Glutamatergic neuron (in vitro differentiated cells): ENCODE measurements at places on chromosomes 4 and X. TPM values are rescaled to one million over a fixed set of nuclear protein-coding genes. Genes with fewer than 3 reads are reported as not detected.

The SPIN2A gene
- 1.5 TPM for total RNA-seq

The JCHAIN gene
- total RNA-seq, result not detected

The TEX11 gene
- not detected for total RNA-seq

The CXCL10 gene
- total RNA-seq, result not detected

DNA sequence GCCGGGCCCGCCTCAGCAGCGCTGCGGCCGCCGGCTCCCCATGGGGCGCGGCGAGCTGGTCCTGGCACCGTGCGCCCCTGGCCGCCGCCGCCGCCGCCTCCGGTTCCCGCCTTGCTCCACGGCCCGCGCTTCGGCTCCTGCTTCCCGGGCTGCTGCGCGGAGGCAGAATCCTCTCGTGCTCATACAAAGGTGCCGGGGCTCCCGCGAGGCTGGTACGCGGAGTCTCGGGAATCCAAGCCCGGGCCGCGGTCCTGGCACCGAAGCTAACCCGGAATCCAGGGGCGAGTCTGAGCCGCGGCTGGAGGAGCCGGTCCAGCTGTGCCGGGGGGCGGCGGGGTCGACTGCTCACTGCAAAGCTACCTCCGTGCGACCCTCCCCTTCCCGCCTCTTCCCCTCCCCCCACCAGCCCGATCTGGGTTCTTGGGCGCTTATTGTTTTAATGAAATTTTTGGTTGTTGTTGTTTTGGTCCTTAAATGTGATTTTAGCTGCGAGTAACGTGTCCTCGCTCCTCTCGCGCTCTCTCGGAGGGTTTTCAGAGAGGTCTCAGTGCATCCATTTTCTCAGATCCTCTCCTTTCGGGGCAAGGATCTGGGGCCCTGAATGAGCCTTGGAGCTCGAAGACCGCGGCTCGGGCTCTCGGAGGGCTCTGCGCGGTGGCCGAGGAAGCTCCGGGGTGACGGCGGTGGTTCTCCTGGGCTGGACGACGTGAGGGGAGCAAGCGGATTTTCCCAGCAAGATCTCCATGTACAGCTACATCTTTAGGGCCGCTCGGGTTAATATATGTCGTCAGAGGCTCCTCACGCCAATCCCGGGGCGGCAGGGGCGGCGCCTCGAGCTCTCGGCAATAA, at the start of gene HAND2:
Gene HAND2 (minus strand): TSS at position 753 of the 849 bp plus-strand sequence. CDS start 940 bp downstream, outside the sequence.
- H3K27ac ChIP-seq, result no peak within 1 kb of the TSS
- peaks cover 49% of the 10 kb centered on the region for H3K27me3 ChIP-seq
- peak within 1 kb of the TSS; percentile 88 for H3K4me3 ChIP-seq
- DNase-seq, result peak; percentile 61
- H3K36me3 ChIP-seq, result no peaks in the 10 kb centered on the region

DNA sequence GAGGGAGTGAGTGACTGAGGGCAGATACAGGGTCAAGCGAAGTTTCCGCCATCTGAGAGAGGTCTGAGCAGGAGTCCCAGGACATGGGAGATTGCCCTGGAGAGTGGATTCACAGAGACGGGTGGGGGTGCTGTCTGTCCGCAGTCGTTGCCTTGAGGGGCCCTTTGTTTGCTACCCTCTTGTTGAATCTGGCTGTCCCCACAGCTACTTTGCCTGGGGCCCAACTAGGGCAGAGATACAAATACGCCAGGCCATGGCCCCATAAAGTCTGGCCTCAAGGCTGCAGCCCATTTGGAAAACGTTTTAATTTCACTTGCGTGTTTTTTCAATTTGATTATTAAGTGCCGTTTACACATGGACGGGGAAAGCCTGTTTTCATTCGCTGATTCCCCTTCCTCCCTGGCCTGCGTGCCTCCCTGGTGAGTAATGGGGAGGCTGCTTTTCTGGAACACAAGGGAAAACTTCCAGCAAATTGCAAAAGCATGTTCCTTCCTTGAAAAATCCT, 134.4 kb downstream of the SMIM20 start:
- H3K27ac ChIP-seq, result no peak overlapping the region
- no peaks in the 10 kb centered on the region for H3K36me3 ChIP-seq
- H3K4me3 ChIP-seq, result no peak overlapping the region
- H3K27me3 ChIP-seq, result peaks cover 9% of the 10 kb centered on the region
- peaks cover 6% of the 10 kb centered on the region for H3K4me1 ChIP-seq

DNA sequence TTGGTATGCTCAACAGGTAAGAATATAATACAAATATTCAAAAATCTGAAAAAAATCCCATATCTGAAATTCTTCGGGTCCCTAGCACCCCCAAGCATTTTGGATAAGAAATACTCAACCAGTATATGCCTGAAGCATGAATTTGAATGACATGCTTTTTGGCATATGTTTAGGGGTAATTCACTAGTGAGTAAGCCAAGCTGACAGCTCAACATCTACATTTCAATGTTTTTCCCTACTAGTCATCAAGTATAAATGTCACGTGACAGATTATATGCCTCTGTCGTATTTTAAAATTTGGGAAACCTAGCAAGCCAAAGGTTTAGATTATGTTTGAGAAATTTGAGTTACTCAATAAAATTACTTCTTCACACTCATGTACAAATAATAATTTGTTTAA, 125.1 kb downstream of the FGF16 start:
- no peak overlapping the region for H3K27ac ChIP-seq
- H3K4me3 ChIP-seq, result no peak overlapping the region
- H3K36me3 ChIP-seq, result no peaks in the 10 kb centered on the region

DNA sequence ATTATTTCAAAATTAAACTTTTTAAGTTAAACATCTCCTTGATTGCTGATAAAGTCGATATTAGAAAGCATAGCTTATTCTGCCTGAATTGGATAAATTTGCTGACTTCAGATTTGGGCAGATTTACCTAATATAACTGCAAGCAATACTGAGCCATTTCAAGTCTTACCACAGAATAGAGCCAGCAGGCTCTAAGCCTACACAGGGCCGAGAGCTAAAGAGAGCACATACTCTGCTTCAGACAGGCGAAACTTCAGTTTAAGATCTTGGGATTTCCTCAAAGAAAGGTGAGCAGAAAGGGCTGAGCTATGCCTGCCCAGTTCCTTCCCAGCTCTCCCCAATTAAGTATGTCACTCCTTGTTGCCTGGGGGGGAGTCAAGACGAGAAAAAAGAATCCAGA, 240.6 kb upstream of the NOCT start:
- no peaks in the 10 kb centered on the region for H3K4me1 ChIP-seq
- peaks cover 3% of the 10 kb centered on the region for H3K27me3 ChIP-seq
- H3K27ac ChIP-seq, result no peak overlapping the region
- H3K36me3 ChIP-seq, result no peaks in the 10 kb centered on the region
- no peak overlapping the region for H3K4me3 ChIP-seq
- DNase-seq, result no peak

DNA sequence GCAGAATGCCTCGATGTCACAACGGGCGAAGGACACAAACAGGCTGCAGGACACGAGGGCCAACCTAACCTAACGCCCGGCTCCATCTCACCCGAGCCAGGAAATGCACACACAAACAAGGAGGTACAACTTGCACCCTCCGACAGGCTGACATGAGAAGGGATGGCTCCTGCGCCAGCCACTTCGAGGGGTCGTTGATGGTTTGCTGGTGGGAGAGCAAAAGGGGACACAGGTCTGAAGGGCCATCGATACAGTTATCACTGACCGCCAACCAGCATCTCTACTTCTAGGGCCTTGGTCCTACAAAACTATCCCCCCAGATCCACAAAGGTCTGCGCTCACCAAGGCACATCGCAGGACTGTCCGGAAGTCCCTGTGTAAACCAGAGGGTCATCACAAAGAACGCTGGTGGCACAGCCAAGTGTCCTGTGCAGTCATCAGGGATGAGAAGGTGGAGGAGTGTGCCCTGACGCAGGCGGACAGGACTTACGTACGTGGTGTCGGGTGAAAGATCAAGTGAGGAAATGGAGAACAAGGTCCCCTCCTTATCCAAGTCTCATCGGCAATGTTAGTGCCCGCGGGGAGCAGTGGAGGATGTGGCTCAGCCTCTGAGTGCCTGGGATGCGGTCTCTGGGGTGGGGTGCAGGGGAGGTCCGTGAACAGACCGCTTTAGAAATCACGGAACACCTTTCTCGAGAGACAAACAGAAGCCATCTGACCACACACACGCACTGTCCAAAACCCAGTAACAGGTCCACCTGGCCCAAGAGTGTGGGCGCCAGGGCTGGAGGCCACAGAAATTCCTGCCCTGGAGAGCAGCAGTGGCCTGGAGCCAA, 7.0 kb downstream of the MXD4 start:
- no peak for DNase-seq
- peaks cover 4% of the 10 kb centered on the region for H3K27me3 ChIP-seq
- peaks cover 9% of the 10 kb centered on the region for H3K36me3 ChIP-seq
- no peak overlapping the region for H3K27ac ChIP-seq
- H3K4me3 ChIP-seq, result no peak overlapping the region

DNA sequence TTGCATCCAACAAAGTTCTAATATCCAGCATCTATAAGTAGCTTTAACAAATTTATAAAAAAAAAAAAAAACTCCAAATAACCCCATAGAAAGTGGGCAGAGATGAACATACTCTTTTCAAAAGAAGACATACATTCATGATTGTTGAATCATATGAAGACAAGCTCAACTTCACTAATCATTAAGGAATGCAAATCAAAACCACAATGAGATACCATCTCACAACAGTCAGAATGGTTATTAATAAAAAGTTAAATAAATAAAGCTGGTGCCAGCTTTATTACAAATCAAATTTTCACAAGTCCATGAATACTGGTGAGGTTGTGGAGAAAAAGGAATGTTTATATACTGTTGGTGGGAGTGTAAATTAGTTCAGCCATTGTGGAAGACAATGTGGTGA, 592.0 kb downstream of the IQCM start:
- no peaks in the 10 kb centered on the region for H3K27me3 ChIP-seq
- peaks cover 4% of the 10 kb centered on the region for H3K36me3 ChIP-seq
- H3K4me3 ChIP-seq, result no peak overlapping the region

GRCh38 chr4:8840816-8841455, 30.7 kb downstream of the HMX1 start:
- H3K4me3 ChIP-seq, result no peak overlapping the region
- peaks cover 2% of the 10 kb centered on the region for H3K4me1 ChIP-seq
- H3K27ac ChIP-seq, result no peak overlapping the region
- DNase-seq, result no peak
- H3K27me3 ChIP-seq, result peaks cover 4% of the 10 kb centered on the region

DNA sequence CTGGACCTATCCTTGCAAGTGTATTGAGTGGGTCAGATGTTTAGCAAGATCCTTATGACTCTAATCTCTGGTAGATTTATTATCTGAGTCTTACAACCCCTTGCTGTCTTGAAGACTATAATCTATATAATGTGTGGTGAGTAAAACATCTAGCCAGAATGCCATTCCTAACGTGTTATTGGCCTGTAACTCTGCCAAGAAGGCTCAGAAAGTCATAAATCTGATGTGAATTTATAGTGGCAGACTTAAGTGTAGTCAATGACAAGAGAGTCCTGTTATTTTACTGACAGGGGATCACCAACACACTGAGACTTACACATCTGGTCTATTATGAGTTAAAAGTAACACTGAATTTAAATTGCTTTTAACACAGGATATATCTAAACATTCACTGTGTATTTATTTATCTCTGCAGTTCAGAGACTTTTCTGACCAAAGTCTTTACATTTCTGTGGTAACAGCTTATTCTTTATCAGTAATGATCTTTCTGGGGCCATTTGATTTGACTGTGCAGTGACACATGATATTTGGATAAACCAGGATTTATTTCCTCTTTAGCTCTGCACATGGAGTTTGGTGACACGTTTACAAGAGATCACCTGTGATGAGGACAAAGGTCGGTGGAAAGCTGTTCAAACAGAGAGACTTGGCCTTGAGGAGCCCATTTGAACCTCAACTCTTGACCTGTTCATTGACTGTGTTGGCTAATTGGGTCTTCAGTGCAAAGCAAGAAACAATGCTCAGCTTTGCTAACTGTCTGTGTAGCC, 415.8 kb downstream of the STIM2 start:
- H3K4me1 ChIP-seq, result no peaks in the 10 kb centered on the region
- no peak overlapping the region for H3K4me3 ChIP-seq

- no peaks in the 10 kb centered on the region for H3K27me3 ChIP-seq
- no peak overlapping the region for H3K4me3 ChIP-seq
- DNase-seq, result no peak
- no peaks in the 10 kb centered on the region for H3K36me3 ChIP-seq
Measured at GRCh38 chr4:118680808-118681207, 4.4 kb upstream of the METTL14 start.

- H3K4me1 ChIP-seq, result peaks cover 4% of the 10 kb centered on the region
- H3K27me3 ChIP-seq, result no peaks in the 10 kb centered on the region
- no peak overlapping the region for H3K4me3 ChIP-seq
- no peak overlapping the region for H3K27ac ChIP-seq
Measured at GRCh38 chrX:133544115-133544514, 128.8 kb upstream of the GPC4 start.

DNA sequence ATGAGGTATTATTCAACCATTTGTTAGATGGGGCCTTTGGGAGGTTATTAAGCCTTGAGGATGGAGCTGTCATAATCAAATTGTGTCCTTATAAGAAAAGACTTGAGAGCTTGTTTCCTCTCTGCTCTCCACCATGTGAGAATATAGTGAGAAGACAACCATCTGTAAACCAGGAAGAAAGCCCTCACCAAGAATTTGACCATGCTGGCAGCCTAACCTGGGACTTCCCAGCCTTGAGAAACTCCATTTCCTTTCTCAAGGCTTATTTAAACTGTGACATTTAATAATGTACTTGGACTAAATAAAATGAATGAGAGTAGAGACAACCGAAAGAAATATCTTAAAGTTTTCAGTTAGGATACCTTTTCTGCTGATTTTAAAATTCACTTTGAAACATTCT, 83.7 kb upstream of the GC start:
- no peaks in the 10 kb centered on the region for H3K4me1 ChIP-seq
- H3K36me3 ChIP-seq, result no peaks in the 10 kb centered on the region
- H3K27ac ChIP-seq, result no peak overlapping the region
- no peak for DNase-seq

DNA sequence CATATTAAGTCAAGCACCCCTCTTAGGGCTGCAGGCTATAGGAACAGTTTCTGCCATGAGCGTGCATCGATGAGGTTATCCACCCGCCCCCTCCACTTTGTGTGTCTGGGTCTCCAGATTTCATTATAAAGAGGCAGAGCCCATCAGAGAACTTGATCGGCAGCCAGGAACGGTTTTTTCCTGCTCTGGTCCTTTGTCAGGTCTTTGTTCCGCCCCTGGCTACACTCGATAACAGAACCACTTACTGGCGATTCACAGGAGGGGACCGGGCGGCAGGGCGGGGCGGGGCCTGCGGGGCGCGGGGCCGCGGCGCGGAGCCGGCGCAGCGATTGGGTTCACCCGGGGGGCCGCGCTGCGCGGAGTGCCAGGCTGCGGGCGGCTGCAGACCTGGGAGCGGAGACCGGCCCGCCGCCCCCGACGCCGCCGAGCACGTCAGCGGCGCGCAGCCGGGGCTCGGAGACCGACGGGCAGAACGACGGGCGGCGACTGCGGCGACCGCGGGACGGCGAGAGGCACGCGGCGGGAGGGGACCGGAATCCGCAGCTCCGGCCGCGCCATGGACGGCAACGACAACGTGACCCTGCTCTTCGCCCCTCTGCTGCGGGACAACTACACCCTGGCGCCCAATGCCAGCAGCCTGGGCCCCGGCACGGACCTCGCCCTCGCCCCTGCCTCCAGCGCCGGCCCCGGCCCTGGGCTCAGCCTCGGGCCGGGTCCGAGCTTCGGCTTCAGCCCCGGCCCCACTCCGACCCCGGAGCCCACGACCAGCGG, at the start of gene SLC10A4:
Gene SLC10A4 (plus strand): TSS at position 338 of the 771 bp plus-strand sequence. CDS start 219 bp downstream, at position 557.
- H3K4me3 ChIP-seq, result peak within 1 kb of the TSS; percentile 81
- H3K36me3 ChIP-seq, result peaks cover 18% of the 10 kb centered on the region
- H3K27ac ChIP-seq, result peak within 1 kb of the TSS; percentile 52
- H3K27me3 ChIP-seq, result peaks cover 21% of the 10 kb centered on the region
- no peaks in the 10 kb centered on the region for H3K4me1 ChIP-seq

GRCh38 chrX:49932791-49933190, 10.4 kb downstream of the CLCN5 start:
- no peak overlapping the region for H3K27ac ChIP-seq
- no peak overlapping the region for H3K4me3 ChIP-seq
- H3K4me1 ChIP-seq, result no peaks in the 10 kb centered on the region
- no peaks in the 10 kb centered on the region for H3K36me3 ChIP-seq
- no peaks in the 10 kb centered on the region for H3K27me3 ChIP-seq
